ENCODE measurements at places on chromosomes 5 and 9.

DNA sequence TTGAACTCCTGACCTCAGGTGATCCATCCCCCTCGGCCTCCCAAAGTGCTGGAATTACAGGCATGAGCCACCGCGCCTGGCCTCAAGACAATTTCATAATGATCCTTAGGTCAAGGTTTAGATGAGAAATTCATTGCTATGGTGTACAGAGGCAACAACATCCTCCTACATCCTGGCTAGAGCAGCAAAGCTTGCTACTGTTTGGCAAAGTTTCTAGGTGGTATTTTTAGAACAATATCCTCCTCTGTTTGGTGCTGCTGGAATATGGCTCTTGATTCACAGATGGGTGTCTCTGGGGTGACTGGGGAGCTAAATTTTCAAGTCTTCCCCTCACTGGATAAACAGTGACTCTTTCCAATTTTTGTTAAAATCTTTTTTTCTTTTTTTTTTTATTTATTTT, 30.6 kb downstream of the CRHBP start:
- no peak for DNase-seq

DNA sequence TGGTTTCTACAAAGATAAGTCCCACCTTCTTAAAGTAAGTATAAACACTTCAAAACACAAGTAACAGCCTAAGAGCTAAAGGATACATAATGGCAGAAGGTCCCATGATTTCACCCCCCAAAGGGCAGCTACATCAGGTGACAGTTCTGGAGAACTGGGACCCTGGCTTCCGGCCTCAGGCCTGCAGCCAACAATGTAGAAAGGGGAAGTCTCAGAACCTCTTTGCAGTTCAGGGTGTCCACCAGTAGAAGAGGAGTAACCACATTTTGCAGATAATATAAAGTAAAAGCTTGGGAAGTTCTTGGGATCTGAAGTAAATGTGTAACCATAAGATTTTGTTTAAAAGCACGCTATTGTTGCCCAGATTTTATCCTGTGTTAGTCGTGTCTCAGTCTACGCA, 267.4 kb upstream of the VLDLR start:
- DNase-seq: no peak

DNA sequence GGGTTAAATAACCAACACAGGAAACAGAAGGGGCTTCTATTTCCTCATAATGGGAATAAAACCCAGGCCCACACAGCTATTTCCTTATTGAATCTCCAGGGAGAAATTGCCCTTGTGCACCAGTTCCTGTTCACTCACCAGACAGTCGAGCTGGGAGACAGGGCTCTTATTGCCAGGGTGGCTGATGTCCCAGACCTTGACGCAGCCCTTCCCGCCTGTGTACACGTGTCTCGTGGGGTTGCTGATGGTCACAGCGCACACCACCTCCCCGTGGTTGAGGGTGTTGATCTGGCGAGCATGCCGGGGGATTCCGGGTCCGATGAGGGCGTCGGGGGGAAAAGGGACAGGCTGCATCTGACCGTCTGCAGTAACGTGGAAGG, 96.5 kb downstream of the TLE1 start:
- DNase-seq: no peak

DNA sequence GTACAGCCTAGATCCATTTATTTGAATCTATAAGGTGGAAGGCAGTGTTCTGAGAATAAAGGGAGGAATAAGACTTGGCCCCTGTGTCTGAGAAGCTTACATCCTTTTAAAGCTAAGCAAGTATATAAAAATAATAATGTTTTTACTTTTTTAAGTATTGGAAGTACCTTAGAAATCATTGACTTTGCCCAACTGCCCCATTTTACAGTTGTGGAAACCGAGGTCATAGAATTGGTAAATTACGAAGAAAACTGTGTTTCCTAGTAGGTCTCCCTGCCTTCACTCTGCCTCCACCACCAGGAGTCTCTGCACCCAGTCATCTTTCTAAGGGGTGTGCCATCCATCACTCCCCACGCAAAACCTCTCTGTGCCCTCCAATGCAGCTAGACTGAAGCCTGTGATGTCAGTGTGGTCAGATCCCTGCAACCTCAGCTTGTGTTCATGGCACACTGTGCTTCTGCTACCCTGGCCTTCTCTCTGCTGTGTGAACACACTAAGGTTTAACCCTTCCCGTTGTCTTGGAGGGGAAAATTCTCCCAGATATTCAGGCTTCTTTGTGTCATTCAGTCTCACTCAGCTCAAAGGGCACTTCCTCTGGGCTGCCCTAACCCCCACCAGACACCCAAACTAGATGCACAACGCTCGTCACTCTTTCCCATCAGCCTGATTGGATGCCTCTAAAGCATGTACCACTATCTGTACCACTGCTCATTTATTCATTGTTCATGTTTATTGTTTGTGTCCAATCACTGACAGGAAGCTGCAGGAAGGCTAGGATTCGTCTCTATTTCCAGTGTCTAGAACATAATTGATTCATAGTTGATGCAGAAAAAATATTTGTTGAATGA, 18.2 kb downstream of the ADRB2 start:
- peak; percentile 71 for DNase-seq

GRCh38 chr9:137216188-137216965, 5.7 kb downstream of the RNF208 start:
- DNase-seq: no peak

DNA sequence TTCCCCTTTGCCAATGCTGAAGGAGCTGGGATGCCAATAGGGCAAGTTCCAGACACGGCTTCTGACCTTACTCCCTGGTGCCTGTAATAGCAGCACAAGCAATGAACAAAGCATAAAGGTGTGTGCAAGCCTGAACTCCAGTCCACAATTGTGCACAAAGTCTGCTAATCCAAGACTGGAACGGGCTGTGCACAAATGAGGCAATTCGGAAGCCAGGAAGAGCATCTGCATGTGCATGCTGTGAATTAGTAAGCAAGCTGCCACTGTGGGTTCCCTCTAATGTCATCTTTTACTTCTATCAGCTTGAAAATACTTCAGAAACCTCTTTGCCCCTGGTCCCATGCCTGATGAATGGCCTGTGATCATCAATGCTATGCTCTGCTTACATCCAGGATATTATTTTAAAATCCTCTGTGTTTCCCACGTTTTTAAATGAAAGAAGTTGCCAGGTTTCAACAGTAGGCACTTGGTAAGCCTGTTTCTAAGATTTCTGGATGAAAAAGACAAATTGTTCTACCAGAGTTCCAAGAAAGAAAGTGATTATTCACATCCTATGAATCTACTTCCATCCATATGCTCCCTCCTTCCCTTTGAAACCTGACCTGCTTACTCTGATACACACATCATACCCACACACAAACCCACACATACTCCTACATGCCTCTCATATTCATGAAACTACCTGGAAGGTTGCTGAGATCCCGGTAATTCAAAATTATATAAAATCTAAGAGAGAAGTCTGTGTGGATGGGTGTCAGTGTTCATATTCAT, 165.7 kb downstream of the KCTD16 start:
- no peak for DNase-seq

DNA sequence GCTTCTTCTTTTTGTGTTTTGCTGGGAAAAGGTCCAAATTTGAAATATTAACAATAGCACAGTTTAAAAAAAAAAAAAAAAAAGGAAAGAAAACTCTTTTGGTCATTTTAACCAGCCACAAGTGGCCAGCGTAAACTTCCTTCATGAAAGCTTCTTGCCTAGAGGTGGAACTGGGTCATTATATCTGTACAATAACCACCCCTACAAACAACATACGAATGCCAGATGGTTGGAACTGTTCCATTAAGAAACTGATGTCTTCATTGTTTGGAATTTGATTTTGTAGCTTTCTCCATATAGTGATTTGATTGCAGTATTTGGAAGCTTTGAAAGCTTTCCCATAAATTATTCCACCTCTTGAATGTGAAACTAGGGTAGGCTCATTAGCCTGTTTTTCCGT, 18.3 kb upstream of the LPAR1 start:
- DNase-seq: no peak

- peak; percentile 26 for DNase-seq
Measured at GRCh38 chr9:127569886-127570401, 42.1 kb upstream of the STXBP1 start.

DNA sequence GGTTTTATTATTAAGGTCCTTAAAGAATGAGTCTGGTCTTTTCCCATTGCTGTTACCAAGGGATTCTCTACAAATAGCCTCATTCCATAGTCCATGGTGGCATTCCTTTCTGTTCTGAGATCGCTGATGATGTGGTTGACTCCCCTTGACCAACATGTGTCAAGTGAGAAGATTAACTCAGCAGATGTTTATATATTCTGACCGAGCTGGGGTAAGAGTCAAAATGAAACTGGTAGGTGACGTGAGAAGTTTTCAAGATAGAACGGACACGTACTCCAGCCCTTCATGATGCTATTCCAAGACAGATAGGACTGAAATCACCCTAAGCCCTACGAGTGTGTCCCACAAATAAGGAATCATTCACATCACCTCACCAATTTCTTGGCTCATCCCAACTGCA, 155.5 kb upstream of the WWC1 start:
- no peak for DNase-seq

DNA sequence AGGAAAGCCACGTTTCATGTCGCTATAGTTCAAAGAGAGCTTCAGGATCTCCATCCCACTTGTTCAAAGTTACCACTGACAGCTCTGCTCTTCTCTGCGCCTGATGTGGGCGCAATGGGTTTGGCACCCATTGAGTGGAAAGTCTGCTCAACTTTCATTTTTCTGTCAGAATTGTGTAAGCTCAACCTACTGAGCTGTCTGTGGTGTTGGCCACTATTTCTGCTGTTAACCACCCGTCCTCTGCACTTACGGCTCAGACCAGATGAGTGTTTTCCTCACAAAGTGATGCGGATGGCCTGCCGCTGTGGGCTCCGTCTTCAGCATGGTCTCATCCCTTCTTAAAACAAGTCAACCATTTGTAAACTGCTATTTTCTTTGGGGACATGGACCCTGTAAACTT, 131.2 kb downstream of the WNK2 start:
- DNase-seq: no peak

DNA sequence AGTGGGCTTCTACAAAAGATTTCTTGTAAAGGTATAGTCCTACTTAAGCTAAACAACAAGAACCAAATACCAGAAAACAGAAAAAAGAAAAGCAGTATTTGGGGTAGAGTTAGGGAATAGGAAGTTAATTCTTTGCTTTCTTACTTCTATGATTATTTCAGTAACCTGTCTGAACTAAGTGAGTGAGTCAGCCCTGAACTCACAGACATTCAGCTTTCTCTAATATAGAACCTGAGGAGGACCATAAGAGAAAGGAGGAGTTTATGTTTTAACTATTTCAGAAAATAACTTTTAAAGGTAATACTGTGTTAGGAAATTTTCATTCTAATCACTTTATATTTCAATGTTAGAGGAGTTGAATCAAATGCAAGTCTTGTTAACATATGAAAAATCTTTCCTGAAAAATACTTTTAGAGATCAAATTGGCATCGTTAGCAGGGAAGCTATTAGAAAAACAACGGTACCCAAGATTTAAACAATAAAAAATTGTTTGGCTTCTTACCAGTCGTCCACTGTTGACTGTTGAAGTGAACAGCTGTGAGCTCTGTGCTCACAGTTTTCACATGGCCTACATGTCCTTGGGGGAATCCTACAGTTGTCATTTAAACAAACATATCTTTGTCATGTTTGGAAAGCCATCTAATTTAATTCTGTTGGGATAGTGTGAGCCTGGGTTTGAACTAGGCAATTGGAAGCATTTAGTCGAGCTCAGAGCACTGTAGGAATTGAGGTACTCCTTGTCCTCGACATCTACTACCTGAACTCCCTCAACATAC, 19.9 kb upstream of the ZFAND5 start:
- DNase-seq: no peak

DNA sequence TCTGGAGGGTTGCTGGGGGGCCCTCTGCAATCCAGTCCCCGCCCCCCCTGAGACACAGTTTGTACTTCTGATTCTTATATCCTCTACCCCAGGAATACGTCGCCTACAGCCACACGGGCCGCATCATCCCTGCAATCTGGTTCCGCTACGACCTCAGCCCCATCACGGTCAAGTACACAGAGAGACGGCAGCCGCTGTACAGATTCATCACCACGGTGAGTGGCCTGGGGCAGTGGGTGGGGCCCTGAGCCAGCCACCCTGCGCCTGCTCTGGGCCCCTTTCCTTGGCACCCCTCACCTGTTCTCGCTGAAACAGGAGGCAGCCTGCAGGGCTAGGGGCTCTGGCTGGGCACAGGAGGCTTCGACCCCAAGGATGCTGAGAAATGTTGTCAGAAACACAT, 24.1 kb upstream of the RPL26L1 start:
- DNase-seq: no peak

DNA sequence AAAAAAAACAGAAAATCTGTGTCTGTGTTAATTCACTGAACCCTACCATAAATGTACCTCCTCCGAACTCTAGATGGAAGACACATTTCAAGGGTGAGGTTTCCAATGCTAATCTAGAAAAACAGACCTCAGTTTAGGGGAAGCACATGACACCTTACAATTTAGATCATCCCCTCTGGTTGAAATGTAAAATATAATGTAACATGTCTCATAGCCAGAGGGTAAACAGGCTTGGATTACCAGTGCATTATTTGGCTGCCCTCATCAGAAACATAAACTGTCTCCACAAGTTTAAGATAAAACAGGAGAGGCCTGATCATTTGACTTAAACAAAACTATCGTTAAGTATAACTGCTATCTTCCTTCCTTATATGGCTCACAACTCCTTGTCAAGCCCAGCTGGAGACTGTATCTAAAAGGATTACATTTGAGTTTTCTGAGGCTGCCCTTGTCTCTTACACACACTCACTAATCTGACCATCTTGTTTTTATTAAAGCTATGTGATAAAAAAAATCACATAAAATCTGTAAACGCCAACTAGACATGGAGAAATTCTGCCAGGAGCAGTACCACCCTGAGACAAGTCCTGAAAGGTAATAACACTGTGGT, 105.7 kb downstream of the LURAP1L start:
- no peak for DNase-seq

DNA sequence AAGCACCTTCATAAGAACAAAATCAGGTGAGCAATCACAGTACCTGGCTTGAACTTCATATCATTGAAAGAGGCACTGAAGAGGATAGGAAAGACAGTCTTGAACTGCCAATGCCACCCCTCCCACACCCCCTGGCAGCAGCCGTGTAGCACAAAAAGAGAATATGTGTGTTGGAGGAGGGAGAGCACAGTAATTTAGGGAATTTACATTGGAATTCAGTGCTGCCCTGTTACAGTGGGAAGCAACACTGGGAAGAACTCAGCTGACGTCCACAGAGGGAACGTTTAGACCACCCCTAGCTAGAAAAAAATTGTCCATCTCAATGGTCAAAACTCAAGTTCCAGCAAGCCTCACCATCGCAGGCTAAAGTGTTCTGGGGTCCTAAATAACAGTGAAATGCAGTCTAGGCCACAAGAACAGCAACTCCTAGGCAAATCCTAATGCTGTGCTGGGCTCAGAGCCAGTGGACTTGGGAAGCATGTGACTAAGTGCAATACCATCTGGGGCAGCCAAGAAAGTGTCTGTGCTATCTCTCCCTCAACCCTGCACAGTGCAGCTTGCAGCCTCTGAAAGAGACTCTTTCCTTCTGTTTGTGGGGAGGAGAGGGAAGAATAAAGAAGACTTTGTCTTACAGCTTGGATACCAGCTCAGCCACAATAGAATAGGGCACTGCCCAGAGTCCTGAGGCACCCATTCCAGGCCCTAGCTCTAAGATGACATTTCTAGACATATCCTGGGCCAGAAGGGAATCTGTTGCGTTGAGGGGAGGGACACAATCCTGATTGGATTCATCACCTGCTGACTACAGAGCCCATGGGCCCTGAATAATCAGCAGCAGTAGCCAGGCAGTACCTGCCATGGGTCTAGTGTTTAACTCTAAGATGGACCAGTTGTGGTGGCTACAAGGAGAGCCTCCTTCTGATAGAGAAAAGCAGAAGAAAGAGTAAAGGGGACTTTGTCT, 62.1 kb upstream of the VLDLR start:
- DNase-seq: no peak
